NCI-H1417 treated with DMSO at 0.1 percent for 48 hours (cell line): ENCODE measurements at places on chromosomes 3 and 15.

DNA sequence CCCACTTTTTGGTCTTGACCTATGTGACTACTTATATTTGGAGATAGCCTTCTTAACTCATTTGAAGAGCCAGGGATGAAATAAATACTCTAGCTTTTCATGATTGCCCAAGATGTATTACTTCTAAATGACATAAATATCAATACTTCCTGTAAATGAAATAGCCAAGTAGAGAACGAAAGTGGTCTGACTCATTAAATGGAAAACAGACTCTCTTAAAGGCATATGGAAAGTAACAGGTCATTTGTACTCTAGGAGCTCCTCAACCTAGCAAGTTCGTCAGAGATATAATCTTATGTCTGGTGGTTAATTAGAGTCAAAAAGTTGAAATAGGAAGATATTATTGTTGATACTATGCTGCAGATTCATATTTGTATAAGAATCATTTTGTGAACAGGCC, 1105.4 kb downstream of the TUSC7 start:
- no peak for DNase-seq

GRCh38 chr15:60795889-60796288, 316.9 kb upstream of the ICE2 start:
- no peak for DNase-seq

DNA sequence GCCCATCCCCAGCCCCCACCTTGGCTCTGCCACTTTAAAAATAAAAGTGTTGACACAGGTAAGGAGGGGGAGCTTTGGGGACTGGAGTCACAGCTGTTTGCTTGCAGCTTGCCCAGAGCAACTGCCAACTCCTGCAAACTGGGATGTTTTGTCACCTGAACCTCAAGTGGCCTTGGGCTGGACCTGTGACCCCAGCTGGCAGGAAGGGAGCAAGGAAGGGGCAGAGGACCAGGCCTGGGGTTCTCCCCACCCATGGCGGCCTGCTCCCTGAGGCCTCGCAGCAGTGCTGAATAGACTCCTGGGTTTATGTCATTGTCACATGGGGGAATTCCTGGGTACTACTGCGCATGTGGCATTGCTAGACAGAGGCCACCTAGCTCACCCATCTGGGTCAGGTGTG, 246.9 kb upstream of the TLE3 start:
- no peak for DNase-seq

GRCh38 chr3:48634661-48635221, 520 bp downstream of the SLC26A6 start:
- DNase-seq, result no peak

- no peak for DNase-seq
These were observed 128.7 kb upstream of the BNIP2 start for GRCh38 chr15:59817834-59818233.

DNA sequence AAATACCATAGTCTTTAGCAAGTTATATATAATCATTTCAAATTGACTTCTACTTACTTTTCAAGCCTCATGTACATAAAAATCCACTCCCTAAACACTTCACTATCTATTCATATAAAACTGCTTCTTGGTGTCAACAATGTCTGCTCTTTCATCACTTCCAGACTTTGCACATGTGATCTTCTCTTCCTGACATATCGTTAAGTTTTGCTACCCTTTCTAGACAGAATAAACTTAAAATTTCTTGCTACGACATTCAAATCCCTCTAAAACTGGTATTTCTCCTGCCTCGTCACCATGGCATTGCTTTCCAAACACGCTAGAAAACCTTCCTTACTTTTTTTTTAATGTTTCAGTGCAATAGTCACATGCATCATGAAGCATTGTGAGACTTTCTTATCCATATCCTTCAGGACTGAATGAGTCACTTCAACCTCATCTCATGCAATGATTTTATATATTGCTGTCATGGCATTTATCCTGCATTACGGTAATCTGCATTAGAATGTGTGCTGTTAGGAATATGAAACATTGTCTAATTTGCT, 122.8 kb downstream of the GMNC start:
- DNase-seq, result no peak

DNA sequence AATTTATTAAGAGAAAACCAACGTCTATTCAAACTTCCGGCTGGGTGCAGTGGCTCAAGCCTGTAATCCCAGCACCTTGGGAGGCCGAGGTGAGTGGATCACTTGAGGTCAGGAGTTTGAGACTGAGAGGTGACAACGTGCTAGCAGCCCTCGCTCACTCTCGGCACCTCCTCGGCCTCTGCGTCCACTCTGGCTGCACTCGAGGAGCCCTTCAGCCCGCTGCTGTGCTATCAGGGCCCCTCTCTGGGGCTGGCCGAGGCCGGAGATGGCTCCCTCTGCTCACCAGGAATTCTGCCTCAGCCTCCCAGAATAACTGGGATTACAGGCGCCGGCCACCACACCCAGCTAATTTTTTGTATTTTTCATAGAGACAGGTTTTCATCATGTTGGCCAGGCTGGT, 58.7 kb downstream of the USF3 start:
- DNase-seq, result no peak

DNA sequence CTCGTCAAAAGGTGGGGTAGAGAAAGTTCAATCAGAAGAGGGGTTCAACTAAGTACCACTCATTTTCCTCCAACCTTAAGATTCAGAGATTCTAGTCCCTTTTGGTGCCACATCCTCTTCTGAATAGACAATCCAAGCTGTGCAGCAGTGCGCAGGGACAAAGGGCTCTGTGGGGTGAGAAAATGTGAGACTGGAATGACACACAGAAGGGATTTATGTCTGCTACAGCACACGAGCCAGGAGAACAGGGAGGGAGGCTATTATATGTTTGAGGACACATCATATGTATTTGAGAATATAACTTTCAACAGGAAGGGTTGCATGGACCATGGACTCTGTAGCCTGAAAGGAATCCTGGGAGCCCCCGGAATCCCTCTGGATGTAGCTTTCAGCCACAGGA, 33.0 kb downstream of the LSM3 start:
- DNase-seq, result no peak

- DNase-seq, result no peak
These were observed 51.7 kb downstream of the OTOL1 start for GRCh38 chr3:161548301-161548700.

DNA sequence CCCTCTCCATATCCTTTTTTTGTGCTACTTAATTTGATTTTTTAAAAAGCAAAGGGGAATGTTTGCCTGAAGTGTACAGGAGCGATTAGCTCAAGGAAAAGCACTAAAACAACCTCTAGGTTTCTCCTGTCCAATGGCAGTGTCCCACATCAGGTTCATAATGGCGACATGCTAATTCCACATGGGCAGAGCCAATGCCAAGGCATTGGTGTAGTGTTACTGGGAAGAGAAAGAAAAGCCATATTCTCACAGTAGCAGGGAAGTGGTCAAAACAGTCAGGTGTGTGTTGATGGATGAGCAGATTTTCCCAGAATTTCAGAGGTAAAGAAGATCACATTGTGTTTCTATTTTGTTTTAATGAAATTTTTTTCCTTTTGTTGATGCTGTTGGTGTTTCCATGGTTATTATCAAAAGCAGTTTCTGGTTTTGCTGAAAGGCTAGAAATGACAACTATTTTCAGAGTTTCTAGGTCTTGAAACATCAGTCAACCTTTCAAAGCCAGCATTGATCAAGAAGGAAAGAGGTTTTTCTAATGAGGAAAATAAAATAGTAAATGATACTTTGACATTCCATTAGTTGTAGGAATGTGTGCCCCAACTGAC, 65.2 kb downstream of the FNDC3B start:
- no peak for DNase-seq

- no peak for DNase-seq
These were observed 26.4 kb downstream of the GNB5 start for GRCh38 chr15:52164631-52165265.

DNA sequence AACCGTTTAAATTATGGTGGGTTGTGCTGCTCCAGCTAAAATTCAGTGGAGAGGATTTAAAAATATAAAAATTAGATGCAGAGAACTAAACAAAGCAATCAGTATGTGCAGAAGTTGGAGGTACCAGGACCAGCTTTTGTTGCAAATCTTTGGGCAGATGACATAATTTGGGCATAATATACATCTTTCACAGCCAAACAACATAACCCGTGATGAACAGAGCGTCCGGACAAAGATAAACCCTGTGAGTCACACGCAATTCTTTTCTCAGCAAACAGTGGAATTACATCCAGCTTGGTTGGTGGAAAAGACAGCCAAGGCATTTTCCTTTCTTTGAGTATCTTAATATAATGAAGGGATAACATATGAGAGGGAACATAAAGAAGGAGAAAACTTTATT, 419.4 kb upstream of the ADAMTS9 start:
- DNase-seq, result no peak

DNA sequence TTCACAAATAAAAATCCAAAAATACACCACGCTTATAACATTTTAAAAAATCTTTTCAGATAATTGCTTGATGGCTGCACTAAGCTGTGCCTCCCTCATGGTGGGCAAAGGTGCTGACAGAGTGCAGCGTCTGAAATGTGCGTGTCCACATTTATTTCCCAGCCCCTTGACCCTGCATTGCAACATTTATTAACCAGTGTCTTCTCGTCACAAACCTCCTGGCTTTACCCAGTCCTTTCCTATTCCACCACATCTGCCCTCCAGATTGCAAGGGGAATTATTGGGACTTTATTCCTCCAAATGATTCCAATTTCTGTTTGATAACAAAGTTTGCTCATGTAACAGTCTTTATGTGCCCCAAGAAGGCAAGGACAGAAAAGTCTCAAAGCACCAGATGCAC, 5.5 kb downstream of the RASGRP1 start:
- no peak for DNase-seq

DNA sequence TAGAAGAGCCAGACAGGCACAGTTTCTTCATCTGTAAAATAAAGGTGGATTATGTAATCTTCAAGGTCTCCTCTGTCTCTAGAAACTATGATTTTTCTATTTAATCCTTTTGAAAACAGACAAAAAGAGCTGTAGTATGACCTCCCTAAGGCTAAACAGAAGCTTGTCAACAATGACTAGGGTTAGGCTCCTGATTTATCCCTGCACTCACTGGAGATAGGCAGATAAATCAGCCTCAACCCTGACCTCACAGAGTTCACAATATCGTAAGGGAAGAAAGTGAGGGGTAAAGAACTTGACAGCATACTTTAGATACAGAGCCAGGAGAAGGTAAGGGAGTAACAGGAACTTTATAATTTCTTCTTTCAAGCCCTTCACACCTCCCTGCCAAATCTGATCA, 124.8 kb downstream of the TMCC1 start:
- DNase-seq, result no peak

GRCh38 chr3:11736136-11736833, 92.6 kb upstream of the VGLL4 start:
- no peak for DNase-seq

DNA sequence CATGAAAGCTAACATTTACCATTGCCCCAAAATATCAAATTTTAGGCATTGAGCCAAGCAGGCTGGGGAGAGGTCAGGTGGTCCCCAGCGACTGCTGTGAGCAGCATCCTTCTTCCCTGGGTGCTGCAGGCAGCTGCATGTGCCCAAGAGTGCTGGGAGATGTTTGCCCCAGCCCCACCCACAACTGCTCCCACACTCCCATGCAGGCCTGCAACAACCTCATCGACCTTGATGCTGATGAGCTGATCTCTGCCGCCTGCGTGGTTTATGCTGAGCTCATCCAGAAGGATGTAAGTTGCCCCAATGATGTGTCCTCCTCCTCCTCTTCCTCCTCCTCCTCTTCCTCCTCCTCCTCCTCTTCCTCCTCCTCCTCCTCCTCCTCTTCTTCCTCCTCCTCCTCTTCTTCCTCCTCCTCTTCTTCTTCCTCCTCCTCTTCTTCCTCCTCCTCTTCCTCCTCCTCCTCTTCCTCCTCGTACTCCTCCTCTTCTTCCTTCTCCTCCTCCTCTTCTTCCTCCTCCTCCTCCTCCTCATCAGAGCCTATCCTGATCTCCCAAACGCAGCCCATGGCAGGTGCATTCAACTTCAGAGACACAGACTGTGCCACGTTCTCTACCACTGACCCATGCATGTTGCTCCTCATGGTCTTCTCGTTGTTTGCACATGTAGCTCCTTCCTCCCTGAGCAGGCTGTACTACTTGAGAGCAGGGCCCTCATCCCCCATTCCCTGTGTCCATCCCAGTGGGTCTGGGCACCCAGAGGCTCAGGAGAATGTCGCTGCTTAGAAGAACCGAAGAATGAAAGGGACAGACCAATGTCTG, 15.1 kb downstream of the TBC1D21 start:
- DNase-seq, result no peak

DNA sequence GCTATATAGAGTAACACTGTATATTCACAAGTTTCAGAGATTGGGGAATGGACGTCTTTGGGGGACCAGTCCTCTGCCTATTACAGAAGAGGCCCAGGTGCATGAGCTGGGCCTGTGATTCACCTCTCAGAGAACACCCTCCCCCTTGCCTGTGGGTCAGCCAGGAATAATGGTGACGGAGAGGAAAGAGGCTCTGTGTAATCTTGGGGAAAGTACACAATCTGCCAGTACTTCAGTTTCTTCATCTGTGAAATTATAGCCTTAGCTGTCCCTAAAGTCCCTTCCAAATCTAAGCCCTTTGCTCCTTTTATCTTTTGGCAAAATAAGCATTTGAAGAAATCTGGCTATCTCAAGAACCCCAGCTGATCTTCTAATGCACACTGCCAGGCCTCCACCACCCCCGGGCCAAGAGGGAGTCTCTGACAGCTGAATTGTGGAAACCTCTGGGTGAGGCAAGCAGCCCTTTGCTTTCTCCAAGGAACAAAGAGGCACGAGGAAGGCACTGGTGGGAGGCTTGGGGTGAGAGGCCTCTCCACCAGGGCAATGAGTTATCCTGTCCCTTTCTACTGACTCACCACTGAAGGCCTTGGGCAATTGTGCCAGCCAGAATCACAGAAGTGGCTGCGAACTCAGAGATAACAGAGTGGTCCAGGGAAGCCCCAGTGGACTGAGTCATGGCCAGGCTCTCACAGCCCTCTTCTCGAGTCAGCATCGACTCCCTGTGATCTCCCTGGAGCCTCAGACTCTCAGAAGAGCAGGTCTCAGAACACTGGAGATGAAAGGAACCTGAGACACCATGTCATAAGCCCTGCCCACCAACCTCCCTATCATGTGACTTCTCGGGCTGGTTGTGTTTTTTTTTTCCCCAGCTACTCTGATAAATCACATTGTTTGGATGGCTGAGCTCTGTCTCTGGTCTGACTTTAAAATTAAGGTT, 31.8 kb downstream of the CCNL1 start:
- no peak for DNase-seq

- DNase-seq, result no peak
These were observed 587 bp downstream of the PIGX start for GRCh38 chr3:196712514-196713413.

DNA sequence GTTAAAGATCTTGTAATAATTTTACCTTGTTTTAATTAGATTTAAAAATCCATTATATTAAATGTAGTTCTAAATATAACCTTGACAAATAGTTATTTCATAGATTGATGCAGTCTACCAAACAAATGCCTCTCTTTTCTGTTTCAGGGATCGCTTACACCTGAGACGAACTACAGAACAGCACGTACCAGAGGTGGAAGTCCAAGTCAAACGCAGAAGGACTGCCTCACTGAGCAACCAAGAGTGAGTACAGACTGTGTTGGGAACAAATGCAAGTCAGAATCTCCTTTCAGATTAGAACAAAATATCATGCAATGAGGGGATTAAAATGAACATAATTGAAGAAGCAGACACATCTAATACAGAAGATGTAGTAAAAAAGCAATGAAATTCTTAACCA, 7.2 kb downstream of the SNRPN start:
- DNase-seq, result no peak
